Activated CD4-positive, alpha-beta T cell treated with anti-CD3 and anti-CD28 coated beads, Interleukin-2, amount 50 U/mL, for 24 hours (primary cell): ENCODE measurements at places on chromosomes 3 and 15.

DNA sequence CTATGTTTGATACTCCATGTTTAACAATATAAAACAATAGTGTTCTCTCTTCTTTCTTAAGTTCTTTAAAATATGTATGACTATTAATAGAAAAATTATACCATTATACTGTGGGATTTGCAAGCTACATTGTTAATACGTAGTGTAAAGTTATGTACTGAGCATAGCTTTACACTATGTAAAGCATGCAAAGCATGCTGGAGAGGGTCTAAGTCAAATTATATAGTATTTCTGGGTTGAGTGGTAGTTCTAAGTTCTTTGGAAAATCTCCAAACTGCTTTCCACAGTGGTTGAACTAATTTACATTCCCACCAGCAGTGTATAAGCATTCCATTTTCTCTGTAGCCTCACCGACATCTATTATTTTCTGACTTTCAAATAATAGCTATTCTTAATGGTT is 253.0 kb downstream of the RAP2B start:
- no peak for DNase-seq

GRCh38 chr3:42447481-42447880 is 37.1 kb upstream of the LYZL4 start:
- no peak for DNase-seq

GRCh38 chr3:116259984-116260383 is 185.3 kb downstream of the LSAMP start:
- no peak for DNase-seq

GRCh38 chr15:81015621-81016488 is 15.1 kb downstream of the TLNRD1 start:
- no peak for DNase-seq

- DNase-seq = no peak
These were observed 41.1 kb downstream of the CCK start for GRCh38 chr3:42224658-42225421.

GRCh38 chr15:38576837-38577236 is 12.2 kb upstream of the RASGRP1 start:
- no peak for DNase-seq

DNA sequence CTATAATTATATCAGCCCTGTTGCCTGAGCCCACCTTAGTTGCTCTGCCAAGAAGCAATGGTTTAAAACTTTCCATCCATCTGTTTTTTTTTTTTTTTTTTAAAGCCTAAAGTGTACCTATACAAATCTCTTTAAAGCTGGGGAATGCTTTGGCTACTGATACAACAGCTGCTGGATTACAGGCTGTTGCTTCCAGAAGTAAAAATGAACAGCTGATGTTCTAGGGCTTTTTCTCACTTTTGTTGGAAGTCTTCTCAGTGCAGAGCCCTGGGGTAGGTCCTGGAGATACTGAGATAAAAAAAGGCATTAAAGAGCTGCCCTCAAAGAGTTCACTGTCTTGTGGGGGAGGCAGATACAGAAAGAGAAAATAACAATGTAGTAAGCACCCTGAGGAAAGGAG is 218.1 kb downstream of the NLGN1 start:
- no peak for DNase-seq

- DNase-seq = no peak
These were observed 225.6 kb downstream of the ADAMTS9 start for GRCh38 chr3:64462203-64462602.

DNA sequence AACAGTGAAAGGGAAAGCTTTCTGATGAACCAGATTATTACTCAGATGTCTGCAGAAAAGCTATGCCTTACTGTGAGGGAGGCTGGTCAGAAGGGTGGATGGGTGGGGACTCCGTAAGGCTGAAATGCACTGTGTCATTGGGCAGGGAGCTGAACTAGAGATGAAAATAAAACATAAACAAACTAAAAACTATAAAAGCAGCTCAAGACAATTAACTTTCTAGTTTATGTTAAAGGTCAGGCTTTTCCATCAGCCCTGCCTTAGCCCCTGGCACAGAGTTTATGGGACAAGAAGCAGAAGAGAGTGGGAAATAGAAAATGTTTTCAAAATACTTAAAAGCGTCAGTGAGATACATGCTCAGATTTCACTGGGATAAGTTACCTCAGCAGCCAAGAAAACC is 310.0 kb upstream of the UBE2E2 start:
- DNase-seq = no peak

DNA sequence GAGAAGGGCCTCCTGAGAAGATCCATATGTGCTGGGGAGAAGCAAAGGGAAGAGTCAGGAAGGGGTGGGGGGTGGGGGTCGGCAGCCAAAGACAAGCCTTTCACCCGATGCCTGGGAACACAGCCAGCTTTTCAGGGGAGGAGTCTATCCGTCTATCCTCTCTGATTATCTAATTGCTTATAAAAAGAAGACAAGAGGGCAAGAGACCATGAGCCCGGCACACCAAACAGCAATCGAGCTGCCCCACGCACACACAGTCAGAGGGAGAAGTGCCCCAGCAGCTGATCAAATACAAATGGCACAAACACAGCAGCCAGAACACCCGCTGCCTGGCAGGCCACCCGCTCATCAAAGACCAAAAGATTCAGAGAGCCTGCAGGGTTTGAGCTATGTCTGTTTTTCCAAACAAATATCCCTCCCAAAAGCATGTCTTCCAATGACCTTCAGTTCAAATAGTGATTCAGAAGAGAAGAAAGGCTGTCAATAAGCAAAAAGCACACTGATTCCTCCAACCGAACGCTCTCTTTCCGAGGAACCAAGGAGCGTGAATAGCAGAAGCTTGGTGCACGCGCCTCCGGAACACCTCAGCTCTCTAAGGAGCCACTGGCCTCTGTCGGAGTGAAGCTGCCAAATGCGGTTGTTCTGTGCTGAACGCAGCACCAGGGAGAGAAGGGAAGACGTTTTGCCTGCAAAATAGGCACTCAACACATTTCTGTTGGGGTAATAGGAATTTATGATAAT is 419.2 kb downstream of the OCA2 start:
- no peak for DNase-seq
